T-helper 17 cell (primary cell): ENCODE measurements at places on chromosomes 16 and 17.

DNA sequence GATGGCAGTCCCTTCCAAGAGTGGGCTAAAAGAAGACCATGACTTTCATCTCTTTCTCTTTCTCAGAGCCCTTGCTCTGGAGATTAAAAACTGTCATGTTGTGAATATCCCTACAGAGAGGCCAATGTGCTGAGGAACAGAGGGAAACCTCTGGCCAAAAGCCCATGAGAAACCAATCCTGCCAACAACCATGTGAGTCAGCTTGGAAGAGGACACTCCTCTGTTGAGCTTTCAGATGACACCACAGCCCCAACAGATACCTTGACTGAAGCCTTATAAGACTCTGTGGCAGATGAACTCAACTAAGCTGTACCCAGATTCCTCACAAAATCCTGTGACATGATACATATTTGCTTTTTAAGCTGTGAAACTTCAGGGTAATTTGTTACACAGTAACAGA is 19.6 kb downstream of the CPPED1 start:
- no peak for DNase-seq

- no peak for DNase-seq
These were observed 14.5 kb upstream of the PITPNM3 start for GRCh38 chr17:6570731-6571451.

DNA sequence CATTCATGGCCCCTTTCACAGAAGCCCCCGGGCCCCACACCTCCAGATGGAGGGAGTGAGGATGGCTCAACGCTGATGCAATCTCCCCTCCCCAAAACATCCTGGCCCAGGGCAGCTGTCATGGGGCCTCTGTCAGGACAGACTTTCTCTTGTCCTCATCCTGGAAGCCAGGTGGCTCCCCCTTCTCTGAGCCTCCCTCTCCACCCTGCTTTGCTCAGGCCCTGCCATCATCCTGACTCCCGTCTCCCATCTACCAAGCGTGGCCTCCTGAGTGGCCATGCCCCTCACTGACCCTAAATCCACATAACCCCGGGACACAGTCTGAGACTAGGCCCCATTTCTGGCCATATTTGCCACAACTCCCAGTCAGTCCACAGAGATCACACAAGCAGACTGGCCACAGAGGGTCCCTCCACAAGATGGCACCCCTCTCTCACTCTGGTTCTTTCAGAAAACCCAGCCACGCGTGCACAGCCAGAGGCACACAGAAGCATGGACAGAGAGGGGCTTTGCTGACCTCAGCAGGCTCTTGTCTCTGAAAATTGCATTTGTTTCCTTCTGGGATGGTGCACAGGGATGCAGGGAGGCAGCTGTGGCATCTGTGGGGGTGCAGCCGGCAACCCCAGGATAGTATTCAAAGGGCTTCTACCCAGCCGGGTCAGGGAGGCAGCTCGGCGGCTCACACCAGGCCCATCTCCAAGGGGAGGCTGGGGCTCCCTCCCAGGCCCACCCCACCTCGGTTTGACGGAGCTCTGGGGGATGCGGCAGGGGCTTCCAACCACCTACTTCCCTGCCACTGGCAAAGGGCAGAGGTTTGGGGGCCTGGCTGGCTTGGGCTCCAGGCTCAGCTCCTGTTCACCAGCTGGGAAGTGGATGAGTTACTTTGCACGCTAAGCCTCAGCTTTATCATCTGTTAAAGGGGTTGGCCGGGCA is 16.9 kb downstream of the DOC2B start:
- no peak for DNase-seq

GRCh38 chr17:20097330-20097729 is 88.2 kb downstream of the SPECC1 start:
- DNase-seq, result no peak

DNA sequence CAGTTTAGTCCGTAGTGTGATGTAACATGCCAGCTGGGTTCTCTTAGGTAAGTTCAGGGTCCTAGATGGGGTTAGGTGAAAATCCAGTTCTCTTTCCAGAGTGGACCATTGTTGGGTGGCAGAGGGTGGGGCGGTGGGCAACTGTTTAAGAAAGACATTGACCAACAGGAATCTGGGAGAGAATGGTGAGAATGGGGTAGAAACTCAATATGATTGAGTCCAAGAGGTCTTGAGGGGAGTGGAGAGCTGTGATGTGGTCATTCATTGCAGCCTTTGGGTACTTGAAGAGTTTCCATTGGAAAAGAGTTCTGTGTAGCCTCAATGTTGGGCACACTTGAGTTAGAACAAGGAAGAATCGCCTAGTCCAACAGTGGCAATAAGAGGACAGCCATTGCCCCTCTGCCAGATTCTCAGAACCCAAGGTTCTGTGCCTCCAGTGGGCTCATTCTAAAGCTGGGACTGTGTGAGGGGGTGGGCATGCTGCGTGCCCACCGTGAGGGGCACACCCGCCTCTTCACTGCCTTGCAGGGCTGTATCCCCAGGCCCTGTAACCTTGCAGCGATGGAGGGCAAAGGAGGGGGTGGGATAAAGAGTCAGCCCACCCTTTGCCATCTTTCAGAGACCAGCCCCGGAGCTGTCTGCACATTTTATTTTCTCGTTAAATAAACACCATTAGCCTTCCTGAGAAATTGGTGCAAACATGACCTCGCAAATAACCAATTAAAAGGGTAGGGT is 208.1 kb downstream of the CCDC182 start:
- no peak for DNase-seq

GRCh38 chr17:39225308-39225958 is at the start of gene STAC2:
Gene STAC2, minus strand, starts transcription at chr17:39225945. Its CDS starts 443 bp downstream, at chr17:39225502.
- no peak for DNase-seq

DNA sequence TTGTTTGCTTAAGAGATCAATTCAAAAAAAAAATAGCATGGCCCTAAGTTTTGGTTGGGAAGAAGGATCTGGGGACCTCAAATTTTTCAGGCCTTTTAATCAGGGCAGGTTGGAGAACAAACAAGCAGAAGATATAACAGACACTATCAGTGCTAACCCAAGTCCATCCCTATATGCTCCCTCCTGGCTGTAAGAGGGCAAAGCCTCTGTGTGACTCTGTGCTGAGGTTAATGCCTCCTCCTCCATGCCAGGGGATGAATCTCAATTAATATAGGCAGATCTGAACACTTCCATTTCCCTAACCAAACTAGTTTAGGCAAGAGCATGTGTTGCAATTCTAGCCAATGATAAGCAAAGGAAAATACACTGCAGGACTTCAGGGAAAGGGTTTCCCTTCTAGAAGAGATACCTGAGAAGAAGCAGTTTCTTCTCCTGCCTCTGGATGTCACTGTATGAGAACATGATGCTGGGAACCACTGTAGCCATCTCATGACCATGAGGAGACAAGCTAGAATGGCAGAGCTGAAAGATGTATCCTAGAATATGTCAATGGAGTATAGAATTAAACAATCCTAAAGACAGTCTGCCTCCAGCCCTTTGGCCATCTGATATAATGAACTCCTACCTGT is 76.0 kb downstream of the CHD9NB start:
- DNase-seq, result no peak

DNA sequence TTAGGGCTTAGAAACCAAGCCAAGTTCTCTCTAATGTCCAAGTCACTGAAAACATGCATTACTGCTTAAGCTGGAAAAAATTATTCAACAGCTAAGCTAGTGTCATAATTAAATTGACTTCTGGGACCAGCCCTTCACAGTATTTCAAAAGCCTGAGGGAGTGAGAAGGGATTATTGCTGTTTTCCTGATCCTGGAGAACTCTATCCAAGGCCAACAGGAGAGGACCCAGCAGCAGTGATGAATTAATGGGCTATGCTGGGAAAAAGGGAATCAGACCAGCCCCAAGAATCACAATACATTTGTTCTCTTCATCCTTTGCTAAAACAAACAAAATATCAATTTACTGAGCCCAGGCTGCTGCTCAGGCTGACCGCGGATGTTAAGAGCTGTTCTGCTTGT is 34.5 kb upstream of the CLEC3A start:
- DNase-seq, result no peak

- no peak for DNase-seq
These were observed 15.3 kb downstream of the LCMT1 start for GRCh38 chr16:25126820-25127232.

DNA sequence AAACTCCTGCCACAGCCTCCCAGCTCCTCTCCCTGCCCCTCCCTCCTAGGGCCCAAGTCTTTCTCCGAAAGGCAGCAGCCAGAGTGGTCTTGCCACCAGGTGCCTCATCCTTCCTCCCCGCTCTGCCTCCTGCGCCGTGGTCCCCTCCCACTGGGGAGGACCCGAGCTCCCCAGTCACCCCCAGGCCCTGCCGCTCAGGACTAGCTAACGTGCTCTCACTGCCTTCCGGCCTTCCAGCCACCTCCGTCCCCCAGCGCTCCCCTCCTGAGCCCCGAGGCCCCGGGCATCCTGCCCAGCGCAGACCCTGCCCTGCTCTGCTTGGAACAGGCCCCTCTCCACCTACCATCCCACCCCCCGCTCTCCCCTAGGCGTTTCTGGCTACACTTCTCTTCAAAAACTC is 19.4 kb upstream of the COL1A1 start:
- DNase-seq, result no peak

GRCh38 chr16:25925421-25925820 is 233.7 kb downstream of the HS3ST4 start:
- DNase-seq, result no peak

- no peak for DNase-seq
These were observed 554 bp downstream of the MTSS2 start for GRCh38 chr16:70685061-70685937.

GRCh38 chr16:58062821-58063220 is 37.3 kb downstream of the MMP15 start:
- no peak for DNase-seq

GRCh38 chr16:28499854-28500253 is 5.4 kb downstream of the APOBR start:
- no peak for DNase-seq

- no peak for DNase-seq
These were observed 4.3 kb upstream of the MYL4 start for GRCh38 chr17:47204722-47205418.

DNA sequence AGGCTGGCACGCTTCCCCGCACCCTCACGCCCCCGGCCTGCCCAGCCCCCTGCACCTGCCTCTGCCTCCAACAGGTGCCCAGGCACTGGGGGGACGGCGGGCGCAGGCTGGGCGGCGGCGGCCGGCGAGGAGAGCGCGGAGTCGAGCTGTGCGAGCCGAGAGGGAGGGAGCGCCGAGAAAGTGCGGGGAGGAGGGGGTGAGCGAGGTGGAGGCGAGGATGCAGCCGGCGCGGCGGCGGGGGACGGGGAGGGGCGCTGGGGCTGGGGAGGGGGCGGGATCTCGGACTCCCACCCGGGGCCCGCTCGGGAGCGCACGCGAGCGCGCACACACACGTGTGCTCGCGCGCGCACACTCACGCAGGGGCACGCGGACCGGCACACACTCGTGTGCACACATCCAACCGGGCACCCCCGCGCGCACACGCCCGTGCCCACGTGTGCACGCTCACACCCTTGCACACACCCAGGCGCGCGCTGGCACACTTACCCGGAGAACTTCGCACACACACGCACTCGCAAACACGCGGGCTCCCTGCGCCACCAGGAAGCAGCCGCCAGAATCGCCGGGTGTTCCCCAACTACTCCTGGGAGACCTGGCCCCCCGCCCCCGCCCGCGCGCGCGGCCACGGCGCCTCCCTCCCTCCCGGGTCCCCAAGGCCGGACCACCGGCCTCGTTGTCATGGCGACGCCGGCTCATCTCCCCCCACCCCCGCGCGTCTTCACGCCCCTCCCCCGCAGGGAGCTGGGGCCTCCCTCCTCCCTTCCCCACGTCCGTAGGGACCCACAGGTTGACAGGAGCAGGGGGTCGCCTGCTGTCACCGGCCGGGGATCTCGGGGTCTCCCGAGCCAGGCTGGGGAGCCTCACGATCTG is at the start of gene DOC2A:
TSS of gene DOC2A (minus strand) at position 184 of the 870 bp plus-strand sequence. CDS start 805 bp downstream, outside the sequence.
- no peak for DNase-seq

DNA sequence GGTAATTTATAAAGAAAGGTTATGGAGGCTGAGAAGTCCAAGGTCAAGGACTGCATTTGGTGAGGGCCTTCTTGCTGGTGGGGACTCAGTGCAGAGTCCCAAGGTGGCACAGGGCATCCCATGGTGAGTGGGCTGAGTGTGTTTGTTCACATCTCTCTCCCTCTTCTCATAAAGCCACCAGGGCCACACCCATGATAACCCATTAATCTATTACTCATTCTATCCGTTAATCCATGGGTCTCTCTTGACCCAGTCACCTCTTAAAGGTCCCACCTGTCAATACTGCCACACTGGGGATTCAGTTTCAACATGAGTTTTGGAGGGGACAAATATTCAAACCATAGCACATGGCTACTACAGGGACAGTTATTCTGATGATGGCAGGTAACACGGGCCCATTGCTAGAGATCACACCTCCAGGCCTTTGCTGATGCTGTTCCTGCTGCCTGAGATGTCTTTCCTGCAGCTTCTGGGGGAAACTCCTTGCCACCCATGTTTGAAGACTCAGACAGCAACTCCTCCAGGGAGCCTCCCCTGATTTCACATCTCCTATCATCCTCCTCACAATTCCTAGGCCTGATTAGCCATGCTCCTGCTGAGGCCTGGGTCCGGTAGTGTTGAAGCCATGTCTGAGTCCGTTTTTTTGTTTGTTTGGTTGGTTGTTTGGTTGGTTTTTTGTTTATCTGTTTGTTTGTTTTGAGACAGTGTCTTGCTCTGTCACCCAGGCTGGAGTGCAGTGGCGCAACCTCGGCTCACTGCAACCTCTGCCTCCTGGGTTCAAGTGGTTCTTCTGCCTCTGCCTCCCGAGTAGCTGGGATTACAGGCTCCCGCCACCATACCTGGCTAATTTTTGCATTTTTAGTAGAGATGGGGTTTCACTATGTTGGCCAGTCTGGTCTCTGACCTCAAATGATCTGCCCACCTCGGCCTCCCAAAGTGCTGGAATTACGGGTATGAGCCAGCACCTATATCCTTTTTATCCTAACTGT is 16.1 kb downstream of the SOCS1 start:
- DNase-seq, result no peak

- no peak for DNase-seq
These were observed 961 bp downstream of the FGF11 start for GRCh38 chr17:7440113-7440833.

DNA sequence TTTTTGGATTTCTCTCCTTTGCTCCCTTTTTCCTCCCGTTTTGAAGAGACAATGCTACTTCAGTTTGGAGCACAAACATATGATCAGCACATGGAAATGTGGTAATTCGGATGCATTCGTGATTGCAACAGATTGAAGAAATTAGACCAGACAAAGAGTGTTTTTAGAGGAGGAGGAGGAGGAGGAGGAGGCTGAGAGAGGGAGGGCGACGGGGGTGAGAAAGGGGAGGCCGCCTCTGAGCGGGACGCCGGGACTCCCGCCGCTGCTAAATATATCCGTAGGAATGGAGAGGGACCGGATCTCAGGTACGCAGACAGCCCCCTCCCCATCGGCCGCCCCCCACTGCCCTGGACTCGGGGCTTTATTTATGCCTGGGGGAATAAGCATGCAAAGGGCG is 179.3 kb downstream of the SEC14L1 start:
- DNase-seq, result no peak
